CD4-positive, CD25-positive, alpha-beta regulatory T cell (primary cell): ENCODE measurements at places on chromosomes 16 and 17. TPM values are rescaled to one million over a fixed set of nuclear protein-coding genes. Genes with fewer than 3 reads are reported as not detected.

DNA sequence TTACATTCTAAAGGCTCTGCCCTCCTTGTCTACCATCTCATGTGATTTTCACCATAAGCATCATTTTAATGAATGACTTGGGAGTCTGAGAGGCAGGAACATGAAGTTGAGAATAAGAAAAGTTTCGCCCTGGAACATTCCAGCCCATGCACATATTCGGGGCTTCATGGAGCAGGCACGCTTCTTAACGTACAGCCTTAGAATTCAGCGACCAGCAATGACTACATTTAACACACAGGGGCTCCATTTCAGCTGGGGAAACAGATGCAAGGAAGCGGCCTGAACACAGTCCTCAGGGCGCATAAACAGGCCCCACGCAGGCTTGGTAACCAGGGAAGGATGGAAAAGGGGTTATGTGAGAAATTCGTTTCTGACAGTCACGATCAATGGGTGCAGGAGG, 357.4 kb downstream of the SLC39A11 start:
- no peak for DNase-seq

DNA sequence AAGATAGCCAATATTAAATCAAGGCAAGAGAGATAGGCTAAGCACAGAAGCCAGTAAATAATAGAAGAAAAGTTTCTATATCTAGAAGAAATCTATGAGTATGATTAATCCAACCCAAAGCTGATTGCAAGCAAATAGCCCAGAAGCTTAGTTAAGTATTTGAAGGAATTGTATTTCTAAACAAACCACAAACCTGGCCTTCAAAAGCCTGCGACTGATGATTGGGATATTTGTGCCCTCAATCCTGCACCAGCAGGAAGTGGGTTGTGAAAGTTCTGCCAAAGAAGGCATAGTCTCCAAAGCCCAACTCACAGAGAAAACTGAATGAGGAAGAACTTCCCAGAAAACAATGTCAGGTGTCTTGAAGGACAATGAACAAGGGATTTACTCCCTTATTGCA, 114.5 kb upstream of the C17orf78 start:
- no peak for DNase-seq

DNA sequence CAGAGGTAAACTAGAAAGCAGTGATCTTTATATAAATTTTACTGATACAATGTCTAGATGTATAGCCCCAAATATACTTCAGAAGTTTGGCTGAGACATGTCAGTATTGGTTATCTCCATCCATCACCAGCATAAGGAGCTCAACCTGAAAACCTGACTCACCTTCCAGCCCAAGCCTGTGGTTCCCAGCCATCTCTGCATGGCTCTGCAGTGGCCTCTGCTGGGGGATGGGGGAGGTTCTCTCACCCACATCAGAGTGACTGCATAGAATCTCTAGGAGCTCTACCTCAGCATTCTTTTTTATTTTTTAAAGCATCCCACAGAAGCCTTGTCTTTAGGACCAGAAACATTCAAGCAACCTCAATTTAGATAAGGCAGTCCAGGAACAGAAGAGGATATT, 27.3 kb downstream of the USP7 start:
- DNase-seq: peak; percentile 49

DNA sequence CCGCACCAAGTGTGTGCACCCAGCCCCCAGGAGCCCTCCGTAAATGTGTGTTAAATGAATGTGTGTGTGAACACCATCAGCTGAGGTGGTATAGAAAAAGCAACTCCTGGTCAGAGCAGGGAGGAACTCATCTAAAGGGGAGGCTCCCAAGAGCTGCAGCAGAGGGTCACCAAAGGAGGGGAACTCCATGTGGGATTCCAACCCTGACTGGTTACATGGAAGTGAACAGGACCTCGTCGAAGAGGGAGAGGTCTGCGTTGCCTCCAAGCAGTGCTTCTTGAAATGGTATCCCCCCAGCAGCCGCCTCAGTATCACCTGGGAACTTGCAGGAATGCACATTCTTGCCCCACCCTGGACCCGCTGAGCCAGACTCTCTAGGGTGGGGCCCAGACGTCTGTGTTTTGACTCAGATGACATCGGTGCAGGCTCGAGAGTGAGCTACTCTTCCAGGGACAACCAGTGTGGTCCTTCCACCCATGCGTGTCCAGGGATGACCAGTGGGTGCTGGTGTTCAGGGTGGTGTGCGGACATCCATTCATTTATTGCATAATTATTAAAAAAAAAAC, 30.8 kb downstream of the ADCY9 start:
- no peak for DNase-seq

The BRICD5 gene
- 0.33 TPM for polyA plus RNA-seq

DNA sequence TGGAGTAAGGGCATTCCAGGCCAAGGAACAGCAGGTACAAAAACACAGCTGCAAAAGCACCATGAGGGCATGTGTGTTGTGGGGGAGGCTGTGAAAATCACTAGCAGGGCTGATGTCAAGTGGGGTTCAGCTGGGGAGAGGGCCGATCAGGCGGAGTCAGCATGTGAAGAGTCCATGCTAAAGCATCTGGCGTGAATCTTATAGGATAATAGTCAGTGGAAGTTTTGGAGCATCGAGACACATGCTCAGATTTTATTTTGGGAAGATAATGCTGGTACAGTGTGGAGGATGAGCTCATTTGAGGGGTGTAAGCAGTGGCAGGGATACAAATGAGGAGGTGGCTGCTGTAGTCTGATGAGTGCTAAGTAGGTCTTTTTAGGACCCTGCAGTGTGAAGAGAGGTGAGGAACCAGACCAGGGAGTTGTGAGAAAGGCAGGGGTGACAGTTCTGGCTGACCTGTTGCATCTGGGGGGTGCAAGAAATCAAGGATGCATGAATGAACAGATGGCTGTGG, 30.3 kb downstream of the MMD start:
- DNase-seq: no peak

GRCh38 chr16:88068476-88069396, 117.5 kb downstream of the BANP start:
- no peak for DNase-seq

The P2RX5 gene
- 21.0 TPM for polyA plus RNA-seq

The CHD9NB gene
- polyA plus RNA-seq: not detected

GRCh38 chr16:50316848-50317630, 50.7 kb downstream of the ADCY7 start:
- DNase-seq: no peak

GRCh38 chr16:82713778-82714177, 87.0 kb downstream of the CDH13 start:
- DNase-seq: no peak

DNA sequence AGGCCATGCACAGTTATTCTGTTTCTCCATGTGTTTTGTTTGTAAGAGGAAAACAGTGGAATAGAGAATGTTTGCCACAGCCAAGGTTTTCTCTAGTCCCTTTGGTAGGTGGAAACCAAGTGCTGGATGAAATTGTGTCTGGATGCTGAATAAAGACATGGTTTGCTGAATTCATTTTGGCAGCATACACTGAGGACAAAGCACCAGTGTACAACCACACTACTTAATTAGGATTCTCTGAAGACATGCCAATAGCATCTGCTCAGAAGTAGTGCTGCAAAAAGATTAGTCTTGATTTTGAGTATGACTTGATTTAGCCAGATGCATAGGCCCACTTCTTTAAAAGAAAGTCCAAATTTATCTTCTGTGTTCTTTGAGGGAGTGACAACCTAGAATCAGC, 230.5 kb upstream of the CACNG5 start:
- DNase-seq: no peak

DNA sequence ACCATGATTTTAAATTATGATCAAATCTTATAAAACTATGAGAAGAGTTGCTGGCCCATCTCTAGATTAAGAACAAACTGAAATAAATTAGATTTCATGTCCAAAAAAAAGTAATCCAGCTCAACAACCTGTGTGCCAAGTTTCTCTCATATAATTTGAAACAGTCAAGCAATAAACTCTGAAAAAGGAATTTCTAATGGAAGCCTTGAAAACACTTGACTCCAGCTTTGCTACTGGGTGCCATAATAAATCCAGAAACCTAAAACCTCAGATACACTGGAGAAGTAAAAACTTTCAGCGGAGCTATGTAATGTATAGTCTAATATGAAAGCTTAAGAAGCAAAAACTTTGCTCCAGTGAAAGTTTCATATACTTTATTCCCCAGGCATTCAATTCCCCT, 25.5 kb downstream of the RPGRIP1L start:
- DNase-seq: no peak

The AANAT gene
- not detected for polyA plus RNA-seq

DNA sequence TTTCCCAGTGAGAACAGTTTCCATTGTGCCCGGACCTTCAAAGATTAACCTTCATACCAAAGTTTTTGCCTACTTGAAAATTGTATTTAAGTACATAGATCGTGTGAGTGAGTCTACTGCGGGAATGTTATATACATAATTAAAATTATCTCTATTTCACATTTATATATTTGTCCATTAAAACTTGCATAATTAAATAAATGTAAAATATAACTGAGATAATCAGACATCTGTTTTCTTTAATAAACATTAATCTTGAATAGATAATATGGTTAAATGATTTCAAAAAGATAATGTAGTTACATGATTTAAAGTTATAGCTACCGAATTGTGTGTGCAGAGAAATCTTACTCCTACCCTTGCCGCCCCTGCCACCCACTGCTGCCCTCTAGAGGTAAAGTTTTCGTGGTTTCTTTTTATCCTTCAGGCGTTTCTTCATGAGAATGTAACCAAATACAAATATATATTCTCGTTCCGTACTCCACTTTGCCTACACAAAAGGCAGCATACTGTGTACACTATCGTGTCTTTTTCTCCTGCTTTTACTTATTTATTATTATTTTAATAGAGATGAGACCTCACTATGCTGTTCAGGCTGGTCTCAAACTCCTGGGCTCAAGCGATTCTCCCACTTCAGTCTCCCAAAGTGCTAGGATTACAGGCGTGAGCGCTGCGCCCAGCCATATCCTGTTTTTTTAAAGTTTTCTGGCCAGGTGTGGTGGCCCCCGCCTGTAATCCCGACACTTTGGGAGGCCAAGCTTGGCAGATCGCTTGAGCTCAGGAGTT, 35.6 kb downstream of the RPA1 start:
- peak; percentile 77 for DNase-seq

- DNase-seq: no peak
Measured at GRCh38 chr17:1735834-1736347, 6.8 kb upstream of the SERPINF2 start.

- no peak for DNase-seq
Measured at GRCh38 chr17:80422981-80423380, 8.0 kb downstream of the ENDOV start.

The TBC1D3H gene
- not detected for polyA plus RNA-seq

The DNAI2 gene
- polyA plus RNA-seq: 0.23 TPM

GRCh38 chr17:1217089-1217385, 37.3 kb upstream of the ABR start:
- DNase-seq: no peak

GRCh38 chr17:8421571-8421970, 14.1 kb upstream of the NDEL1 start:
- DNase-seq: no peak

GRCh38 chr17:61379457-61380216, 20.0 kb upstream of the TBX2 start:
- DNase-seq: no peak

GRCh38 chr17:48620461-48621139, 5.5 kb upstream of the HOXB8 start:
- DNase-seq: no peak

GRCh38 chr16:28326881-28327610, 34.7 kb downstream of the SBK1 start:
- peak; percentile 34 for DNase-seq

- no peak for DNase-seq
Measured at GRCh38 chr16:79195938-79196337, 404.6 kb downstream of the MAF start.

The KRT34 gene
- polyA plus RNA-seq: not detected

GRCh38 chr17:80219013-80219762, 945 bp downstream of the SGSH start:
- DNase-seq: peak; percentile 92

- DNase-seq: no peak
Measured at GRCh38 chr17:57154921-57155320, 69.9 kb downstream of the AKAP1 start.

GRCh38 chr16:4011225-4011939, 104.9 kb downstream of the ADCY9 start:
- no peak for DNase-seq

DNA sequence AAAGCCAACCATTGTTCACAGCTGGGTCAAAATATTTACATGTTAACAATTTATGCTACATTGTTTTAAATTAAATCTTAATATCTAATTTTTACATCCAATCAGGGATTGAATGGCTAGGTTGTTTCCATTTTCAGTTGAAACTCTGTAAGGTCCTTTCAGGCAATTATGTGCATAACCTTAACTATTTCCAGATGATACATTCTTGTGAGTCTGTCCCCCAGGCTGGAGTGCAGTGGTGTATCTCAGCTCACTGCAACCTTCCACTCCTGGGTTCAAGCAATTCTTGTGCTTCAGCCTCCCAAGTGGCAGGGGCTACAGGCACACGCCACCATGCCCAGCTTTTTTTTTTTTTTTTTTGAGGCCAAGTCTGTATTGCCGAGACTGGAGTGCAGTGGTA, 10.4 kb downstream of the CDC42EP4 start:
- DNase-seq: no peak

The LIG3 gene
- polyA plus RNA-seq: 10.5 TPM

The ST6GALNAC2 gene
- polyA plus RNA-seq: not detected

DNA sequence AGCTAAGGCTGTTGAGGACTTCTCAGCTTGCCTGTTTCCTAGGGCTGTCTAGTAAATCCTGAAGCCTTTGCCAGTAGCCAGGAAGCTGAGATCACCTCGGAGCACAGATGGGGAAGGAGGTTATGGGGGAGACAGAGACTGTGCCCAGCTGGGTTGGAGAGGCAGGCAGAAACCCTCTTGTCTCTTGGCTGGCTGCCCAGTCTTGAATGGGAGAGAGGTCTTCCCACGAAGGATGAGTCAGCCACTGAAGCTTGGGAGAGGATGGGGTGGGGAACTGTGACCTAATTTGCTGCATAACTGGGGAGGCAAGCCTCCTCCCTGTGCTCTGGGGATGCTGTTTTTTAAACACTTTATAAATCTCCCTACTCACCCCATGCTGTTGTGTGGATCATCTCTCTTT, 69.8 kb downstream of the SHISA9 start:
- DNase-seq: no peak

GRCh38 chr17:75604034-75604695, 16.6 kb downstream of the MYO15B start:
- DNase-seq: no peak

GRCh38 chr17:49327835-49328784, 33.9 kb downstream of the ZNF652 start:
- no peak for DNase-seq

DNA sequence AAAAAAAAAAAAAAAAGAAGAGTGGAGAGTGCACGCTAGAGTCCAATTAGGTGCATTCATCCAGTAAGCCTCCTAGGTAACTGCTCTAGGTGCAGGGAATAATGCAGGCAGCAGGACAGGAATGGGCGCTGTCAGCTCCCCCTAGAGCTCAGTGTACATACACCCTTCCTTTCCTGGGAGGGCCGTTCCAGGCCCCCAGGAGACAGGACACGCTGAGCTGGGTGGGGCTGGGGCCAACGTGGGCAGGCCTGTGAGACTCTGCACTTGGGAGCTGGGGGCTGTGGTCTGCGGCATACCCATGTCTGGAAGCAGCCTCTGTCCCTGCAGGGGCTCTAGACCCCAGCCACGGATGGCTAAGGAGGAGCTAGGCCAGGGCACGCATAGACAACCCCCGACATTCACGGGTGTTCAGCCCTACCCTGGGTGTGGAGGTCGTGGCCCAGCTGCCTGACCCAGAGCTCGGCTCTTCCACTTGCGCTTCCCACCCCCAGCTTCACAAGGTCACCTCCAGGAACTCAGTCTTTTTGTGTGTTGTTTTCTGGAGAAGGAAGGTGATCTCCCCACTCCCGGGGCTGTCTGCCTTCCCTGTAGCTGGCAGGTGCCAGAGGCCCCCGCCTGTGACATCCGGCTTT, 1.0 kb upstream of the ANTKMT start:
- DNase-seq: no peak

- DNase-seq: no peak
Measured at GRCh38 chr17:39687101-39687545, 734 bp downstream of the PGAP3 start.

The NPIPB8 gene
- not detected for polyA plus RNA-seq
